ENCODE measurements at places on chromosomes 3 and 15.

DNA sequence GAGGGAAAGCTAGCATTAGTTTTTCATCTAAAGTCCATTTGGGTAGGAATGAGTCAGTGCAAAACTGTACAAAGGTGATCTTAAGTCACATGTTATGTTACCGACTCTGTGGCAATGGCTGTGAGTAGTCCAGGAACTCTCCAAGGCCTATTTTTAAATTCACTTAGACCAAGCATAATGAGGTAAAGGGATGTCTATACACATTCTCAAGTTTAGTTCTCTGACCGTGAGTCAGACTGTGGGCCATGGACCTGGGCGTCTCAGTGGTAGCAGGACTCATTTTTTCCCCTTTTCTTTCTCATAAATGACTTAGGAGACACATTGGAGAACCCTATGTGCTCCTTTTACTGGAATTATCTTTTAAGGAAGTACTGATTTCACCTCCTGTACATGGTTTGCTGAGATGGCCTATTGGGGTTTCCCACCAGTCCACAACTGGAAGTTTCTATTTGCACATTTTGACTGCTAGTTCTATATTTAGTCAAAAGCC, 488.7 kb upstream of the TPRG1 start:
- DNase-seq, result peak; percentile 20

DNA sequence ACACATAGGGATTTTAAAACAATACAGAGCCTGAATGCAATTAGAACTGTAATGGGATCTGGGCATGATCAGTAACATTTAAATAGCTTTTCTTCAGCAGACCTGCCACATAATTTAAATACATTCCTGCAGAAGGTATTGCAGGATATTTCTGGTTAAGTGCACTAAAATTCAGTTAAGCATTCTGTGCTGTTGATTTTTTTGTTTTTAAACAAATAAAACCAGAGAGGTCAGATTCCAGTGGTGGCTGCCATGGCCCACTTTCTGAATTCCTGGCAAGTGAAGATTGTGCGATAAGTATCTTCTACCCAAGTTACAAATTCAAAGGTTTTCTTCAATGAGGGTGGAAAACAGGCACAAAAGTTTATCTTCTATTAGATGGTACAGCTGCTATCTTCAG, 98.7 kb downstream of the RAP2B start:
- DNase-seq, result no peak

DNA sequence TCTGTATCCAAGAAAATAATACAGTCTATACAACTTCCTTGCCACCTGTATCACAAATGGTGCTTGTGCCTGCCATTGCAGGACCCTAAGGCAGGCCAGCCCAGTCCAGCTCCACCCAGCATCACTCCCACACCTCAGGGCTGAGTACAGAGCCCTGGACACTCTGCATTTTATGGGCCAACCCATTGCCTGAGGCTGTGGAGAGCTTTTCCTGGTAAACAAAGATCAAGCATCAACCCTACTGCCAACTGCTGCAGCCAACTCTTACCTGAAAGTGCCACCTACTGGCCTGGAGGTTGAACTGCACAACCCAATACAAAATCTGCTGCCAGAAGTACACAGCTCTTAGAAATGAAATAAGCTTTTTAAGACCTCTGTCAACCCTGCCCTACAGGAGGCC, 1082.2 kb downstream of the NAALADL2 start:
- peak; percentile 54 for DNase-seq

DNA sequence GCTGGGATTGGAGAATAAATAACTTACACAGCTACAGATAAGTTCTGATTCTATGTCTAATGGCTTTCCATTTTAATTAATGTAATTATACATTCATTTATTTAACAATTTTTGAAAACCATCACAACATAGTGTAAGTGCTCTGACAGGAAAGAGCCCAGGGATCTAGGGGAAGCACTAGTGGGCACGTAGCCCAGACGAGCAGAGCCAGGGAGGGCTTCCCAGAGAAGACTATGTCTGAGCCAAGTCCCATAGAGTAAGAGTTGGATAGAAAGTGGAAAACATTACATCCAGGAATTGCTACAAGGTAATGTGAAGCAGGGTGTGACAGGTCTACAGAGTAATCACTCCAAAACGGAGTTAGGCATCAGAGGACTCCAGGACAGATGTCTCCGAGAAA, 2.9 kb upstream of the HGD start:
- DNase-seq, result no peak

DNA sequence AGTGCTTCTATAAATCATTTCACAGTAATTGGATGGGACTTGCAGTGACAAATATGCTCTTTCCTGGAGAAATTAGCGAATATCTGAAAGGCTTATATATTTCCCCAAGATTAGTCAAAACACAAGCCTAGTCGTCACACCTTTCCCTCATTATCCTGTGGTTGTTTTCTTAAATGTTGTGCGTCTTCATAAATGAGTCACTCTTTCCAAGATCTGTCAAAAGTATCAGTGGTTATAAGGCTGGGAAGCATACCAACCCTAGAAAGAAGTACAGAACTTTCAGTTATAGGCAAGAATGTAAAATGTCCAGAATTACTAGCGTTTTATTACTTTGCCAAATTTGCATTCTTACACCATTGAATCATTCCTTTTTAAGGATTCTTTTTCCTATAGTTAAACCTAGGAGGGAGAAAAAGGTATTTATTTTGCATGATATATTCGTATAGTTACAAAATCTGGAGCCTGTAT, 33.6 kb downstream of the TMEM212 start:
- peak; percentile 17 for DNase-seq

DNA sequence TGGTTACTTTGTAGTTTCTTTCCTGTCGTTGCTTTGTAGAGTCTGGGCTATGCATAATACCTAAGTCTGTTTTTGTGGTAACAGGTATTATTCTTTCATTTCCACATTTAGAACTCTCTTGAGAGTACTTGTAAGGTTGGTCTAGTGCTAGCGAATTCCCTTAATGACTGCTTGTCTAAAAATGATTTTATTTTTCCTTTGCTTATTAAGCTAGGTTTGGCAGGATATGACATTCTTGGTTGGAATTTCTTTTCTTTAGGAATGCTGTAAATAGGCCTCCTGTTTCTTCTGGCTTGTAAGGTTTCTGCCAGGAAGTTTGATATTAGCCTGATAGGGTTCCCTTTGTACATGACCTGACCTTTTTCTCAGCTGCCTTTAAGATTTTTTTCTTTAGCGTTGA, 70.1 kb upstream of the SGO1 start:
- DNase-seq, result peak; percentile 22

- DNase-seq, result no peak
Observed at GRCh38 chr3:75237477-75237876, 426.7 kb upstream of the FRG2C start.

GRCh38 chr3:45332901-45333407, 55.4 kb upstream of the LARS2 start:
- no peak for DNase-seq

DNA sequence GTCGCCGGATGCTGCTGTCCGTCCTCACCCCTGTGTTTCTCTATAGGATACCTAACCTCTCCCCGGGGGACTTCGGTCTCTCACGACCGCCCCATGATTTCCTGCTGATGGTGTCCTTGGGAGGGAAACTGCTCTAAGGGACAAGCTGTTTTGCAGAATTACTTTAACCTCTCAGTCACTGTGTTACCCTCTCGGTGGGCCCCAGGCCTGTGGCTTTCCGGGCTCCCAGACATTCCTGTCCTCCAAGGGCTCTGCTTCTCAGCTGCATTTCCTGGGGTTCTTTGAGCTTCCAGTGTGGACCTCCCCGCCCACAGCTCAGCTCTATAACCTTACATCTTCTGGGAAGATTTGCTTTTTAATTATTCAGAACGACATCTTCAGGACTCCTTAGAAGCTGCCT, 40.9 kb downstream of the CHST2 start:
- no peak for DNase-seq

- peak; percentile 46 for DNase-seq
Observed at GRCh38 chr3:32733631-32734229, 48.7 kb downstream of the CNOT10 start.

GRCh38 chr3:20865803-20866202, 679.8 kb upstream of the SGO1 start:
- no peak for DNase-seq

- DNase-seq, result no peak
Observed at GRCh38 chr15:77846360-77846759, 213.6 kb upstream of the LINGO1 start.

GRCh38 chr3:127534564-127534963, 56.0 kb downstream of the TPRA1 start:
- no peak for DNase-seq

- DNase-seq, result no peak
Observed at GRCh38 chr3:67733269-67733950, 79.0 kb upstream of the SUCLG2 start.

GRCh38 chr3:37753428-37753827, 108.3 kb upstream of the CTDSPL start:
- DNase-seq, result peak; percentile 41

- no peak for DNase-seq
Observed at GRCh38 chr15:69395991-69396390, 18.2 kb upstream of the KIF23 start.

DNA sequence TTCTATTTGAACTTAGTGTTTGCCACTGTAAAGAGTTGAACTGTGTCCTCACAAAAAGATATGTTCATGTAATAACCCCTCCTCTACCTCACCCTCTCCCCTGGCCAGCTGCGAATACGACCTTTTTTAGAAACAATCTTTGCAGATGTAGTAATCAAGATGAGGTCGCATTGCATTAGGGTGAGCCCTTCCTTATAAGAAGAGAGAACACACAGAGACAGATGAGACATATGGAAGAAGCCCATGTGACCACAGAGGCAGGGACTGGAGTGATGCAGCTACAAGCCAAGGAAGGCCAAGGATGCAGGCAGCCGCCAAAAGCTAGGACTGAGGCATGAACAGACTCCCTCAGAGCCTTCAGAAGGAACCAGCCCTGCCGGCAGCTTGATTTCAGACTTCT, 27.6 kb downstream of the GPR176 start:
- DNase-seq, result no peak

GRCh38 chr3:53216723-53217122, 39.1 kb downstream of the TKT start:
- no peak for DNase-seq

GRCh38 chr3:184158404-184158803, 3.2 kb downstream of the DVL3 start:
- no peak for DNase-seq

DNA sequence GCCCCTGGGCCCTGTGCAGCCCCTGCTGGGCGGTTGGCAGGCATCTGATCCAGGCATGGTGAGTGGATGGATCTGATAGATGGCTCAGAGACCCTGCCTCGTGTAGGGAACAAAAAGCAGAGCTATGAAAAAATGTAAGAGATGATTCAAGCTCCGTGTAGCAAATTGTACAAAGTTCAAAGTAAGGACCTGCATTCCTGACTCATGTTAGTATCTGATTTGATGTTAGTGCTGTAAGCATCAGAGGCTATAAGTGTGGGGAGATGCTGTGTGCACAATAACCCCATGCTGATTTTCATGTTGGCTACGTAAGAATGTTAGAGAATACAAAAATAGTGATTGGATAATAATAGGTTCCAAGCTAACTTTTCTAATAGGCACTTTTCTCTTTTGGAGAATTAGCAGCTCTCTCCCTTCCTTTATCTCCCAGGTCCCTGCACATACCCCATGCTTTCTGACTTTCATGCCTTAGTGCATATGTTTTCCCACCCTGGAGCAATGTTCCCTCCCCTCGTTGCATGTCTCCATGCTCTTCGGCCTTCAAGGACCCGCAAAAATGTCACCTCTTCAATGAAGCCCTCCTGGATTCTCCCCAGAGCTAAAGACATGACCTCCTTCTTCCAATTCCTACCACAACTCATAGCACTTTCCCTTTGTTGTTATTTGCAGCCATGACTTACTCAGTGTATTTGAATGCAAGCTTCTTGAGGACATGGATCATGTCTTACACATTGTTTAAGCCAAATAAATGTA, 1.6 kb downstream of the CCR9 start:
- no peak for DNase-seq

DNA sequence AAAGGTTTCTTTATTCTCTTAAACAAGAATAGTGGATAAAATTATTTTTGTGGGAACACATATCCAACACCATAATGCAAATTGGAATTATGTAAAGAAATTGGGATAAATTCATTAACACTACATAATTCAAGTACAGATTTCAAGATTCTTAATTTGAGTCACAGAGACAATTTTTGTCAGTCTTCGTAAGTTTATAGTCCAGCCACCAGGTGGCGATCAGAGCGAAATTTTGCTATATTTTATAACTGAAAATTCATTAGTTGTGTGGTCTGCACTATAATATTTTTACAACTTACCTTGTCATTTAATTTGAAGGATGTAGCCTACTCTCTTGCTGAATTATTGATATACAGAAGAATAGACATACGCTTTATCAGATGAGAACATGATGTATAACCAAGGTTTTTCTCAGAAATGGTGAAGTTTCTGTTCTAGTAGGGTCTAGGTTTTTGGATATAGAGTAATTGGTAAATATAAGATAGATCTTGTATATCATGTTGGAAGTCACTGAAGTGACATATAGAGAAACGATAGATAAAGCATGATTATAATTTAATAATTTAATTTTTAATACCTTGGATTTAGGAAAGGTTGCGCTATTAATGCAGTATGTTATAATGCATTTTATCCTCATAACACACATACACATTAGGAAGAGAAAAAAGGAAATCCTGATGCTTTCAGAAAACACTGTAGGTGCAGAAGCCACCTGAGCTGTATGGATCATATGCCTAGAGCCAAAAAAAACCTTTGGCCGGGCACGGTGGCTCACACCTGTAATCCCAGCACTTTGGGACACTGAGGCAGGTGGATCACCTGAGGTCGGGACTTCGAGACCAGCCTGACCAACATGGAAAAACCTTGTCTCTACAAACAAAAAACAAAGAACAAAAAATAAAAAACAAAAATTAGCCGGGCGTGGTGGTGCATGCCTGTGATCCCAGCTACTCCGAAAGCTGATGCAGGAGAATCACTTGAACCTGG, 31.7 kb downstream of the PLSCR4 start:
- DNase-seq, result peak; percentile 48

GRCh38 chr3:131655070-131655690, 152.4 kb upstream of the MRPL3 start:
- no peak for DNase-seq

DNA sequence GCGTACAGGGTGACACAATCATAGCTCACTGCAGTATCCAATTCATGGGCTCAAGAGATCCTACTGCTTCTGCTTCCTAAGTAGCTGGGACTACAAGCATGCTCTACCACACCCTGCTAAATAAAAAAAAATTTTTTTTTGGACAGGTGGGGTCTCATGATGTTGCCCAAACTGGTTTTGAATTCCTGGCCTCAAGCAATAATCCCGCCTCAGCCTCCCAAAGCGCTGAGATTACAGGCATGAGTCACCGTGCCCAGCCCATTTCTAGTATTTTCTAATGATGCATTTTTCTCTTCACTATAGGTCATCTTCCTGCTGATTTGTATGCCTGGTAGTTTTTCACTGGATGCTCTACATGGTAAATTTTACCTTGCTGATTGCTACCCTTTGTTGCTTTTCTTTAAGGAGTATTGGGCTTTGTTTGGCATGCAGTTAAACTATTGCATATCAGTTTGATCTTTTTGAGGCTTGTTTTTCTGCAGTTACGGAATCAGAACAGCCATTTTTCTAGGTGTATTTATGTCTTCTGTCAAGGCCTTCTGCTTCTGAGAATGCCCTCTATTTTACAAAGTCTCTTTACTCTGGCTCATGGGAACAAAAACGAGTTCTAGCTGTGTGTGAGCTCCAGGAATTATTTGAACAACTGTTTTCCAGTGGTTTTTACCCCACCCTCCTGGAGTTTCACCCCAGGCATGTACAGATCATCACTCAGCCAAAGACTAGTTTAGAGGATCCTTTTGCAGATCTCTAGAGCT, 14.2 kb upstream of the NPTN start:
- DNase-seq, result no peak
